ENCODE measurements at places on chromosomes 6 and 20. TPM values are rescaled to one million over a fixed set of nuclear protein-coding genes. Genes with fewer than 3 reads are reported as not detected.

DNA sequence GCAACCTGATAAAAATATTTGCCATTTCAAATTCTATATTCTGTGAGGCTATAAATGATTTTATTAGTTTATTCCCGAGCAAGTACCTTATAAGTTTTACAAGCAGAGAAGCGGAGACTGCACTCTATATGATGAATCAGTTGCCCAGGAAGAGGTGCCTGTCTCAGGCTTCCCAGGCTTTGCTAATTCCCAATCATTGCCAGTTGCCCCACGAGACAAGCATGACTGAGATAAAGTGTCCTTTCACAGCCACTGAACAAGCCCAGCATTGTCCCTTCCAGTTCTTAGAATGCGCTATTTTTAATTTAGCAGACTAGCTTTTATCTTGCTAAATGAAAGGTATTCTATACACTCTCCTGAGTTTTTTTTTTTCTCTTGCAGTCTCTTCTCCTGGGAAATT, 260.7 kb downstream of the ALDH8A1 start:
- no peaks in the 10 kb centered on the region for H3K36me3 ChIP-seq
- peaks cover 25% of the 10 kb centered on the region for H3K27me3 ChIP-seq
- H3K27ac ChIP-seq, result no peak overlapping the region
- no peak for DNase-seq

DNA sequence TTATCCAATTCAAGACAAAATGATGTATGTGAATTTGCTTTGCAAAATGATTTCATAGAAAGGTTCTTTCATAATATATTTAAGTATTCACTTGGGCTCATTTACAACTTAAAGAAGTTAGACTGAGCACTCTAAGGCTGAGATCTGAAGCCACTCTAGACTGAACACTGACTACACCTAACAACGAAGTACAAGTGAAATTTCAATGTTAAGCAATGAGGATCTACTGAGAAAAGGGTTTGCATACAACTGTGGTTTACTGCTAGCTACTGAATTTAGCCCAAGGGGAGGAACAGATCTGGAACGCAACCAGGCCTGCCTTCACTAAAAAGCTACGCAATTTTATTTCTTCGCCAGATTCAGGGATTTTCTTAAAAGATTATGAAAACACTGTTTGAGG, 106.4 kb downstream of the MBOAT1 start:
- no peak overlapping the region for H3K27ac ChIP-seq
- no peaks in the 10 kb centered on the region for H3K27me3 ChIP-seq
- H3K36me3 ChIP-seq, result peaks cover 37% of the 10 kb centered on the region
- H3K4me1 ChIP-seq, result no peaks in the 10 kb centered on the region

DNA sequence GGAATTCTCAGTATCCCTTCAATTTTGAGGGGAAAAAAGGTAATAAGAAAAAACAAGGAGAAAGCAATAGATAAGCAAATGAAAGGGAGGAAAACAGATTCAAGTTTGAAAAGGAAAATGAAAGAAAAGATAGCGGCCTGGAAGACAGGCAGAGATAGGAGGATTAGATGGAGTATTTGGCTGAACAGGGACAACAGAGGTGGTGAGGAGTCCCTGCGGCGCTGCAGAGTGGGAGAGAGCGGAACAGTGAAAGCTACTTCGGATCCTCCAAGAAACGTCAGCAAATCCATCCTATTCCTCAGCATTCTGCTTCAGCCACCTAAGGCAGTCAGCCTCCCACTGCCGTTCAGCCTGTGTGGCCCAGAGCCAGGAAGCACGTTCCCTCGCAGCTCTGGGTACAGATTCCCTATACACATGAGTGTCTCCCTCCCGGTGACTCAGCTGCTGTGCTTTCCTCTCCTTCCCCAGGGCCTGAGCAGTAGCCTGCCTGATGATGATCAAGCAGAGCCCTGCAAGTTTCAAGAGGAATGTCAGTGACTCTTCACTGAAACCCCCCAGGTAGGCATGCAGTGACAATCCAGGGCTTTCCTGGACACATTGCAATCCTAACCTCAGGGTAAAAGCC, 43.4 kb upstream of the CDYL start:
- H3K27ac ChIP-seq, result no peak overlapping the region
- no peaks in the 10 kb centered on the region for H3K36me3 ChIP-seq
- H3K4me1 ChIP-seq, result no peaks in the 10 kb centered on the region
- peaks cover 2% of the 10 kb centered on the region for H3K27me3 ChIP-seq
- DNase-seq, result no peak
- H3K4me3 ChIP-seq, result no peak overlapping the region

GRCh38 chr20:32538526-32538939, 46.6 kb downstream of the NOL4L start:
- H3K4me1 ChIP-seq, result peaks cover 77% of the 10 kb centered on the region
- H3K27ac ChIP-seq, result peak overlapping the region; percentile 96
- peak; percentile 34 for DNase-seq
- H3K36me3 ChIP-seq, result peaks cover 35% of the 10 kb centered on the region
- H3K27me3 ChIP-seq, result no peaks in the 10 kb centered on the region
- H3K4me3 ChIP-seq, result peak overlapping the region; percentile 68

GRCh38 chr6:27129095-27129815, 118.2 kb upstream of the PRSS16 start:
- no peak overlapping the region for H3K27ac ChIP-seq
- DNase-seq, result no peak
- peaks cover 62% of the 10 kb centered on the region for H3K4me1 ChIP-seq

DNA sequence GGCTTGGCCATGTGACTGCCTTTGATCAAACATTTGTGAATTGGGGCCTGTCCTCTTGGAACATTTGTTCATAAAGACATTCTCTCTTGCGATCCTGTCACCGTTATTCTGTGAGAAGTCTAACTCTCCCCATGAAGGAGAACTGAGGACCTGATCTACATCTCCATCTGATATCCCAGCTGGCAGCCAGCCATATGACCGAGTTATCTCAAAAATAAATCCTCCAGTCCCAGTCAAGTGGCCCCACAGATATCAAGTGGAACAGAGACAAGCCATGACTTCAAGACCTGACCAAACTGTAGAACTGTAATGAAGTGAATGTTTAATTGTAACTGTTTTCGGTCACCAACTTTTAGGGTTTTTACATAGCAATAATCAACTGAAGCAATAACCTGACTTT, 25.7 kb downstream of the SNX3 start:
- H3K27me3 ChIP-seq, result no peaks in the 10 kb centered on the region
- no peak for DNase-seq
- peaks cover 16% of the 10 kb centered on the region for H3K36me3 ChIP-seq
- H3K4me3 ChIP-seq, result no peak overlapping the region
- H3K4me1 ChIP-seq, result peaks cover 2% of the 10 kb centered on the region

DNA sequence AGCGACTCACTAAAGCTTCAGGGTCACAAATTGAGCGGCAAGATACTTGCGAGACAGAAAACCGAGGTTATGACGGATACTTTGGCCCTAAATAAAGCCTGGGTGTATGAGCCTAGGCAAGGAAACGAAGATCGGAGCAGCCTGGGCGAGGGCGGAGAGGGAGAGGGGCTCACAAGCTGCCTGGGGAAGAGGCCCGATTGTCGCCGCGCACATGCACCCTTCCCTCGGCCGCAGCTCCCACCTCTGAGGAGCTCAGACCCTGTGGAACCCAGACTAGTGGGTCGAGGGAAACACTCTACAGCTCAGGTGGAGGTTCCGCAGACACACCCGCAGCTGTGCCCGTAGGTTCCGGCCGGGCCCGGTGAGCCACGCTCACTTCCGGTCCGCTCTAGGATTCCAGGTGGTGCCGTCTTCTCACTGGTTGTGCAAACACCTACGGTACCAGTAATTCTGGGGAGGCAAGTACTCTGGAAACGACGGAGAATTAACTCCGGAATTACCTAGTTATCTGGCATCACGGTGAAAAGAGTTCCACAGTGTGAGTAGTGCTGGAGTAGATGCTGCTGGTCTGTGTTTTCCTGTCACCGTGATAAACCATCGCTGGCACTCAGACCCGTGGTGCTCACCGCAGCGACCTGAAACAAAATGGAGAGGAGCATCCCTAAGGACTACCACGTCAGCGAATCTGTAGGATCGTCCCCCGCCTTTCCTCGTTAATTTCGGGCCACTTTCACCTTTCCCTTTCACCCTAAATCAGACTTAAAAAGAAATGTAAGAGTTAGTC, 61.5 kb downstream of the GPX5 start:
- H3K27ac ChIP-seq, result peak overlapping the region; percentile 70
- peaks cover 13% of the 10 kb centered on the region for H3K36me3 ChIP-seq
- DNase-seq, result peak; percentile 69
- peaks cover 60% of the 10 kb centered on the region for H3K27me3 ChIP-seq

- peaks cover 4% of the 10 kb centered on the region for H3K27me3 ChIP-seq
- no peak for DNase-seq
- peak overlapping the region; percentile 99 for H3K27ac ChIP-seq
- H3K4me3 ChIP-seq, result peak overlapping the region; percentile 100
- peaks cover 43% of the 10 kb centered on the region for H3K4me1 ChIP-seq
- H3K36me3 ChIP-seq, result peaks cover 46% of the 10 kb centered on the region
These were observed 36.9 kb downstream of the HFE start for GRCh38 chr6:26123947-26124780.

GNAS-AS1 gene
- 0.96 TPM for total RNA-seq

DNA sequence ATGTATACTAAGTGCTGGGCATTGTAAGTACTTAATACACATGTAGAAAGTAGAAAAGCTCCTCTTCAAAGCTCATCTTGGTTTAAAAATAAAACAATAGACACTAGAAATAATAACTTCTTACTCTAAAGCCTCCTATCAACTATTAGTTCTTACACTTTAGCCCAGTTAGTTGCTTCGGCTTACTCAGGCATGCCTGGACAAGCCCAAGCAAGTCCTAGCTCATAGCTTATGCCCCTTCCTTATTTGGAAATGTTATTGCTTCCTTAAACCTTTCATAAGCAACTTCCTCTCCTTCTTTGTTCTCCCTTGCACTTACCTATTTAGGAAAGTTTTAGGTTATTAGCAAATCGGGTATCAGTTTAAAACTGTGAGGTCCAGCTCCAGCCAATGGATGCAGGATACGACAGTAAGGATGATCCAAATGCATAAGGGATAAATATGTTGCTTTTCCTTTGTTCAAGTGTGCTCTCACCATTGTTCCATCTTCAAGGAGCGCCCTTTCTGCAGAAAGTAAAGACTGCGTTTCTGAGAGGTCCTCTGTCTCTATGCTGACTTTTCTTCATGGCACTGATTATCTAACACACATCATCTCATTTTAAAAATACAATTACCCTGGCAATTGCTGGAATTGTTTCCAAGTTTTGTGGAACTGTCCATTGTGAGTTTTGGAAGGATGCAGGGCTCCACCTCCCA, 12.3 kb downstream of the TMEM30A start:
- H3K36me3 ChIP-seq, result peaks cover 62% of the 10 kb centered on the region
- H3K4me3 ChIP-seq, result peak overlapping the region; percentile 16
- no peaks in the 10 kb centered on the region for H3K27me3 ChIP-seq
- DNase-seq, result no peak

- peaks cover 59% of the 10 kb centered on the region for H3K27me3 ChIP-seq
- H3K4me1 ChIP-seq, result peaks cover 12% of the 10 kb centered on the region
- no peak for DNase-seq
- no peak overlapping the region for H3K27ac ChIP-seq
- no peaks in the 10 kb centered on the region for H3K36me3 ChIP-seq
These were observed 4.1 kb upstream of the TFAP2C start for GRCh38 chr20:56624786-56625681.

DNA sequence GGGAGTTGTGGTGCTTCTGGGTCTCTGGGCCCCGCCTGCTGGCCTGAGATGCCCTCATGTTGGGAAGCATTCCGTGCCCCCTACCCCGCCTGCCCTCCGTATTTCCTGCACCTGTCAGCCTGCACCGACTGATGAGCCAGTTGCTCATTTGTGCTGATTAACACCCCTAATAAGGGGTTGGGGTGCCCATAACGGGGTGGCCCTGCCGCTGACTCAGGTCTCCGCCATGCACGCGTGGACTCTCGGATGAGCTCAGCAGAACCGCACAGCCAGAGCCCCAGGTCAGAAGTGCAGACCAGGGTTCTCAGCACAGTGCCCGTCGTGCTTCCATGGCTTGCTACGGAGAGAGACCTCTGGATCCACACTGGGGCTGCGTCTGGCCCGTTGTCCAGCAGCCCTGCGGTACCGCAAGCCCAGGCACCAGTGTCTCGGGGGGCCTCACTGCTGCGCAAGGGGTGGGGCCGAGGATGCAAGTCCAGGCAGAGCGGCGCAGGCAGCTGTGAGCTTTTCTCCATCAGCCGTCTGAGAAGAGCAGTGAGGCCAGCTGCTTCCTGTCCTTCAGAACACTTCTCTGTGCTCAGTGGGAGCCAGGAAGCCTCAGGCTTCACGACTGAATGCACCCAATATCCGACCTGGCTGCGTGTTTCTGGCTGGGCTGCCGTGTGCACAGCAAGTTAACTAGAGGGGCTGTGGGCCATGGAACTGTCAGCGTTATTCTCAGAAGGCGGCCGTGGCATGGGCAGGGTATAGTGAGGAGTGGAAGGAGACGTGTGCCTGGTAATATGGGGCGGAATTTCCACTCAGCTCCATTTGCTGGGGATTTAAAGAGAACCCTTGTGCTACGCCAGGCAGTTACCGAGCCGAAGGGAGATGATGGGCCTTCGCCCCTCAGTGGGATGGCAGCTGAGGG, 18.6 kb downstream of the MTG2 start:
- H3K36me3 ChIP-seq, result peaks cover 24% of the 10 kb centered on the region
- H3K27ac ChIP-seq, result no peak overlapping the region
- H3K27me3 ChIP-seq, result no peaks in the 10 kb centered on the region
- no peak for DNase-seq

DNA sequence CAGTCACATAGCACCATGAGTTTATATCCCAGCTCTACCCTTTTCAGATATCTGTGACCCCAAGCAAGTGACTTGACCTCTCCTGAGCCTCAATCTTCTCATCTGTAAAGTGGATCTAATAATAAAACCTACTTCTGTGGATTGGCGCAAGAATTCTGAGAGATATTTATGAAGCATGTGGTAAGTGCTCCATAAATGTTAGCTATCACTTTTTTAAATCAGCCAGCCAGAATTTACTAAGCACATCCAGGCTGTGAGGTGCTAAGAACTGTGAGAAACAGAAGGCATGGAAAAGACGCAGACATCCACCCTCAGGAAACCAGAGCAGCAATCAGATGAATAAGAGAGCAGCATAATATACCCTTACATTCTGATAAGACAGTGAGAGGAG, 862 bp downstream of the C20orf96 start:
- peaks cover 27% of the 10 kb centered on the region for H3K4me1 ChIP-seq
- no peak overlapping the region for H3K4me3 ChIP-seq
- no peaks in the 10 kb centered on the region for H3K27me3 ChIP-seq
- no peak overlapping the region for H3K27ac ChIP-seq
- H3K36me3 ChIP-seq, result peaks cover 3% of the 10 kb centered on the region
- no peak for DNase-seq

- no peaks in the 10 kb centered on the region for H3K36me3 ChIP-seq
- H3K27ac ChIP-seq, result no peak overlapping the region
- no peaks in the 10 kb centered on the region for H3K27me3 ChIP-seq
- H3K4me1 ChIP-seq, result no peaks in the 10 kb centered on the region
- no peak for DNase-seq
These were observed 135.6 kb downstream of the EYA4 start for GRCh38 chr6:133376743-133377142.

- no peaks in the 10 kb centered on the region for H3K27me3 ChIP-seq
- DNase-seq, result no peak
- no peak overlapping the region for H3K4me3 ChIP-seq
- H3K36me3 ChIP-seq, result peaks cover 7% of the 10 kb centered on the region
- no peak overlapping the region for H3K27ac ChIP-seq
- peaks cover 38% of the 10 kb centered on the region for H3K4me1 ChIP-seq
These were observed 20.1 kb downstream of the SERPINB1 start for GRCh38 chr6:2821554-2821953.

TSBP1 gene
- not detected for total RNA-seq

- peaks cover 2% of the 10 kb centered on the region for H3K36me3 ChIP-seq
- peaks cover 3% of the 10 kb centered on the region for H3K4me1 ChIP-seq
- peaks cover 29% of the 10 kb centered on the region for H3K27me3 ChIP-seq
- no peak overlapping the region for H3K4me3 ChIP-seq
- no peak for DNase-seq
These were observed 2.7 kb upstream of the PLCB4 start for GRCh38 chr20:9066191-9066590.

- H3K4me1 ChIP-seq, result peaks cover 17% of the 10 kb centered on the region
- DNase-seq, result no peak
- no peaks in the 10 kb centered on the region for H3K36me3 ChIP-seq
- H3K27ac ChIP-seq, result no peak overlapping the region
These were observed 143.1 kb upstream of the SASH1 start for GRCh38 chr6:148199584-148199983.
